ENCODE measurements at places on chromosomes 6 and 20.
A peak's percentile ranks its signal among the peaks of the same experiment; 100 is the strongest.

DNA sequence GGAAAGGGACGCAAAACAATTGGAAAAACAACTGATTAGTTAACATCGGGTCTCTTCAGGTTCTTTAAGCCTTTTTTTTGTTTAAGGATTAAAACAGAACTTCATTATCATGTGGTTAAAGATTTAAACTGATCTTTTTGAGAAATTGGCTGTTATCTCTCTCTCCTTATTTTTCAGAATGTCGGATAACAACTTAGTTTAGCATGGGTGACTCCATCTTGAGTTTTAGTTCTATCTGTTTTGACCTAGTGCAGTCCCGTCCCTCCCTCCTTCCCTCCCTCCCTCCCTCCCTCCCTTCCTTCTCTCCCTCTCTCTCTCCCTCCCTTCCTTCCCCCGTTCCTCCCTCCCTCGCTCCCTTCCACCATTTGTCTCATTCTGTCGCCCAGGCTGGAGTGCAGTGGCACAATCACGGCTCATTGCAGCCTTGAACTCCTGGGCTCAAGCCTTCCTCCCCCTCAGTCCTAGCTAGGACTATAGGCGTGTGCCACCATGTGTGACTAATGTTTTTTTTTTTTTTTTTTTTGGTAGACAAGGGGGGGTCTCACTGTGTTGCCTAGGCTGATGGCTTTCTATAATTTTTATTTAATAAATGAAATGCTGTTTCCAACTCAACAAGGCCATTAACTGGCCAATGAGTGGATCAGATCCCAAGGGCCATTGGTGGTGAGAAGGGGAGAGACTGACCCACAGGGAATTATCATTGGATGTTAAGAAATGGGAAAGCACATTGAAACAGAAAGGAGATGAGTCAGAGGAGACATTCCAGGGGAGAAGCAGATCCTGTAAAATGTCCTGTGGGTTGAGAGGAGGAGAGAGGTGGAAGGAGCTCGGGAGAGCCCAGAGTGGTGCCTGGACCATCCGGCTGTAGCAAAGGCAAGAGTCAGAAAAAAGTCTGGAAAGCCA is 13.6 kb downstream of the BAK1 start:
- no peak for DNase-seq

DNA sequence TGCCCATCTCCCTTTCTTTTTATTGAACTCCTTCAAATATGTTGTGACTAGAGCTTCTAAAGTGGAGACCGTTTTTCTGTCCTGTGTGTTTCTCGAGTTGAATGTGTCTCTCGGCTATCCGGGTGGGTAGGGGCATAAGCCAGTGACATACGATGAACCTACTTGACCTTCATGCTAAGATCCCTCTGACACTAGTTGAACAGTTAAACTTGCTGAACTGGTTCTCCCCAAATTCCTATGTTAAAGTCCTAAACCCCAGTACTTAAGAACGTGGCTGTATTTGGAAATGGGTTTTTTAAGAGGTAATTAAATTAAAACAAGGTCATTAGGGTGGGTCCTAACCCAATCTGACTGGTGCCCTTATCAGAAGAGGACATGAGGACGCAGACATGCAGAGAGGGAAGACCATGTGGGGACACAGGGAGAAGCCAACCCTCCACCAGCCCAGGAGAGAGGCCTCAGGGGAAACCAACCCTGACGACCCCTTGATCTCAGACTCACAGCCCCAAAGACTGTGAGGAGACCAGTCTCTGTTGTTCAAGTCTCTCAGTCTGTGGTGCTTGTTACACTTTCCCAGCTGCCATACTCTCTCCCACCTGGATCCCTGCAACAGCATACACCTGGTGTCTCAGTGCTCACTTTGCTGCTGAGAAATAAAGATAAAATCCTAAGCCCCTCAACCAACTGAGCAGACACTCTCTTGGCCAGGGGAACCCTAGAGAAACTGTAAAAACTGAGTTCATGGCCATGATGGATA is 208.4 kb downstream of the MYLK4 start:
- no peak for DNase-seq

DNA sequence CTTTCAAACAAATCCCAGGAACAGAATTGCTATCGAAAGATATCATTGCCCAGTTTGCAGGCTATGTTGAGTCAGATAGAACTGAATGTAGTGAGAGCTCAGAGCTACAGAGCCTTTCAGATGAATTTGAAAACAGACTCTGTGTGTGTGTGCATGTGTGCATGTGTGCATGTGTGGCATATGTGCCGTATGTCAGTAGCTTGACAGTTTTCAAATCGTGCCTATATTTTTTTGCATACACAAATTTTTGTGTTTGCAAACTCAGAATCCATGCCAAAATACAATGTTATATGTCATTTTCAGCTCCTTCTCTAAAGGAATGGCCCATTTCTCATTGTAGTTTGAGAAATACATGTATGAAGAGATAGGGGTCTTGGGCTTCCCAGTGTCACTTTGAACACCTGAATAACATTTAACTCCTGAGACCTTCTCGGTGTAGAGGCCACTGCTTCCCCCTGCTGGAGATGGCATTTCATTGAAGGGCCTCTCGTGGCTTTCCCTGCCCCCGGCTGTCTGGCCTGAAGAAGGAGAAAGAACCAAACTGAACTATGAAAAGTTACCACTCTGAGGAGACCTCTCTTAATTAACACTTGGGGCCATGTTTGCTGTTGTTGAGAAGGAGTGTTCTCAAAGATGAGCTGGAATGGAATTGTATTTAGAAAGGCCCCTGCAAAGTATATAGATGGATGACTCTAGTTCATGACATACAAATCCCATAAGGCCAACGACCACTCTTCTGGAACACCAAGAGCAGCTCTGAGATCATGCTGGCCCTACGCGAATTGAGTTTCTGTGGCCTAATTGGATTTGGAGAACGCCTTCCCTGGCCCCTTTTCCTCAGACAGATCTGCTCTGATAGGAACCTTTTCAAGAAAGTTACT is 58.7 kb downstream of the VAPB start:
- DNase-seq, result peak; percentile 47

GRCh38 chr6:157579467-157580031 is 198.6 kb downstream of the ZDHHC14 start:
- DNase-seq, result no peak

DNA sequence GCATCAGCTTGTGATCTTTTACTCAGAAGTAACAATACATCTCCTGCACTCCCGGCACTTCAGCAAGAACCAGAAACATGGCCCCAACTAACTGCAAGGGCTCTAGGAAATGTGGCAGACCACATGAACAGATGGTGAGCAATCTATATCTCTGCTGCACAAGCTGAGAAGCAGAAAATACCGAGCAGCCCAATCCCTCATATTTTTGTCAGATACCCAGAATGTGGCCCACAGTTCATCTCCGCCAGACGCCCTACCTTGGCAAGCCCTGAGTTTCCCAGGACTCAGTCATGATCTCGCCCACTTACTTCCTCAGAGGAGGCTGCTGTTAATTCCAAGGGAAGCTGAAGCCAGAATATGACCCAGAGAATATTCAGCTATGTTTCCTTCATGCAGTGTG is 63.1 kb upstream of the PHACTR1 start:
- DNase-seq, result no peak

DNA sequence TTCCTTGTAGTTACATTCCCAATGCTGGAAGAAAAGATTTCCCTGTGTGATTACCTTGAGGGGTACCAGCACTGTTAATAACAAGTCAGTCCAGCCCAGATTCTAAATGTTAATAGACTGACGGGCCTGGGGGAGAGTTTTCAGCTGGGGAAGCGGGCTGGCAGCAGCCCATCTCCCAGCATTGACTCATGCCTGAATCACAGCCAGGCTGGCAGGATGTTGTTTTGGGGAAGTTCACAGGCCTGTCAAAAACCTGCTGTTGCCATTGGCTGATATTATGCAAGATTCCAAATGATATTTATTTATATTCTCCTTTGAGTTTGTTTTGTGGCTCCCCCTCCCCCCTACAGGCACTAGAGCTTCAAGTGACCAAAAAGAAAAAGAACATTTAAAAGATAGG is 213.9 kb upstream of the CNR1 start:
- no peak for DNase-seq

DNA sequence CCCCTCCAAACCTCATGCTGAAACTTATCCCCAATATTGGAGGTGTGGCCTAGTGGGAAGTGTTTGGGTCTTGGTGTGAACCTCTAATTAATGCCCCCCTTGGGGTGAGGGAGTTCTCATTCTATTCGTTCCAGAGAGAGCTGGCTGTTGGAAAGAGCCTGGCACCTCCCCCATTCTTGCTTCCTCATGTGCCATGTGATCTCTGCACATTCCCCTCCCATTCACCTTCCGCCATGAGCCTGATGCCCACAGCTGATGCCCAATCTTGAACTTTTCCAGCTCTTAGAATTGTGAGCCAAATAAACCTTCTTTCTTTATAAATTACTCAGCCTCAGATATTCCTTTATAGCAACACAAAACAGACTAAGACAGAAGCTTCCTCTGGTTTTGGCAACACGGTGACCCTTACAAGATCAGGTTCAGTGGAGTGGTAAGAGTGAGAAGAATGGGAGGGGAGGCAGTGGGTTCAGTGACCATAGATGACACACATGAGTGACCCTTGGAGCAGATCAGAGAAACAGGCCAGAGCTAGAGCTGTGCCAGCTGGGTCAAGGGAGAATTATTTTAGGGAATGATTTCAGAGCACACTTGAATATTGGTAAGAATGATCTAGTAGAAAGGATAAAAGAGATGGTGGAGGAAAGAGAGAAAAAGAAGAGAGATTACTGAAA is 176.4 kb downstream of the LY86 start:
- DNase-seq, result no peak

DNA sequence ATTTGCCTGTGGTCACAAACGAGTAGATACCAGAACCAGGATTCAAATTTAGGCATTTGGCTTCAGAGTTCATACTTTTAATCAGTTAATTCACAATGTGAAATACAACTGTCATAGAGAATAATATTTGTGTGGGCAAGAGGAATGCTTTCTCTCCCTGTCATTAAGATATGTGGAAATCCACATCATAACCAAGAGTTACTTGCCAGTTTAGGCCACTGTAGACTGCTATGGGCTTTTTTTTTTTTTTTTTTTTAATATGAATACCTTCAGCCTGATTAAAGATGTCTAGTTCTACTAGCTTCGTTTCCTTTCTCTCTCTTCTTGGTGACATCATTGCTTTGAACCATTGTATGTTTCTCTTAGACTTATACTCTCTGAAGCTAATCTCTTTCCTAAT is 244.9 kb downstream of the ZFAND3 start:
- DNase-seq, result no peak

GRCh38 chr6:112800439-112800838 is 453.3 kb downstream of the RFPL4B start:
- DNase-seq, result no peak

DNA sequence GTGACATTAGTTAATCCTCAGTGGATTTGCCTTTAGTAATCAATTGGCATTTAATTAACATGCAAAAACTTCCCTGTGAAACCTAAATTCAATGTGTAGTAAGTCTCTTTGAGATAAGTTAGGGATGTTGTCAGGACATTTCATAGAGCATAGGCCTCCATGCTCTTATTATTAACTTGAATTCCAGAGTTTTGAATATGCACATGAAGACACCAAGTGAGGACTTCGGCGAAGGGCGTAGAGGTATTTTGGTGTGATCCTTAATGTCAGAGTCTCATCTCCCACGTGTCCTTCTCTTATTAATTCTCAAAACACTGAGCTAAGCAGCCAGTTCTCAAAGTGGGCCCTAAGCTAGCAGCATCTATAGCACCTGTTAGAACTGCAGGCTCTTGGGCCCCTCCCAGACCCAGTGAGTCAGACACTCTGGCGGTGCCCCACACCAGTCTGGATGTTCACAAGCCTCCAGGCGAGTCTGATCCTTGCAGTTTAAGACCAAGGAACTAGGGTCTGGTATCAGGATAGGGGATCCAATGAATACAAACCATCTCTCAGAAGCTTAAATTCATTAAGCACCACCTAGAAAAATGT is 292.1 kb downstream of the QKI start:
- DNase-seq, result no peak

- DNase-seq, result no peak
These were observed 57.8 kb downstream of the CDK5RAP1 start for GRCh38 chr20:33343521-33343920.

- no peak for DNase-seq
These were observed 2.3 kb downstream of the KCNK15 start for GRCh38 chr20:44748005-44748370.

DNA sequence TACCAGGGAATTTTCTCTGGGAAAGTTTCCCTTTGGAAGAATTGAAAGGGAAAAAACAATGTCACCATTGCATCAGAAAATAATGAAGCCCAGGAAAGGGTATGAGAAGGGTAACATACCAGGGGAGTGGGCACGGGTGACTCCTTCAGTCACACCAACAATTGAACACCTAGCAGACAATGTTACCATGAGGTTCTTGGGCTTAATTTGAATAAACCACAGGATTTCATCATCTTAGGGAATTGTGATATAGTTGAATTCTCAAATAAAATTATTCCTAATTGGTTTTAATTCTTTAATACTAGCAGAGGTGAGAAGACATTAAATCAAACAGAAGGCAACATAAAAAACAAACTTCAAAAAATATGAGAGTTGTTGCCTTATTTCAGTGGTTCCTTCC is 73.7 kb upstream of the RREB1 start:
- DNase-seq, result no peak

- DNase-seq, result no peak
These were observed 882.0 kb downstream of the TFAP2A start for GRCh38 chr6:9532621-9533557.

Measured in stimulated activated CD4-positive, alpha-beta T cell treated with anti-CD3 and anti-CD28 coated beads, Interleukin-2, amount 100 ng/mL, for 4 hours (primary cell).